AML-193 (cell line): ENCODE measurements at places on chromosomes 4 and X.

DNA sequence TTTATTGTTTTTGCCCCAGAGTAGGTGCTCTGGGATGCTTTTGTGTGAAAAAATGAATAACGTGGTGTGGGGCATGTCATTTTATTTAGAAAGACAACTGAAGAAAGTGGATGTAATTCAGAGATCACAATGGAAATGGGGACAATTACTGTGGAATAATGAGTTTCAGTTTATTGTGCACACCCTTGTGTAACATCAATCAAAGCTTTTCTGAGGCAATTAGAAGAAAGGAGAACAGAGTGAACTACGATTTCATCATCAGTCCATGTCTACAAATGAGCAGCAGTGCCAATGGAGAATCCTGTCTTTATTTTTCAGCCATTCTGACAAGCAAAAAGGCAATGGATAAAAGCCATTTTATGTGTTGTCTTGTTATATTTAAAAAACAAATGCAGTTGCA, 339.2 kb downstream of the TMA16 start:
- DNase-seq = no peak

- no peak for DNase-seq
Observed at GRCh38 chrX:103658681-103659433, 27.6 kb downstream of the MORF4L2 start.

DNA sequence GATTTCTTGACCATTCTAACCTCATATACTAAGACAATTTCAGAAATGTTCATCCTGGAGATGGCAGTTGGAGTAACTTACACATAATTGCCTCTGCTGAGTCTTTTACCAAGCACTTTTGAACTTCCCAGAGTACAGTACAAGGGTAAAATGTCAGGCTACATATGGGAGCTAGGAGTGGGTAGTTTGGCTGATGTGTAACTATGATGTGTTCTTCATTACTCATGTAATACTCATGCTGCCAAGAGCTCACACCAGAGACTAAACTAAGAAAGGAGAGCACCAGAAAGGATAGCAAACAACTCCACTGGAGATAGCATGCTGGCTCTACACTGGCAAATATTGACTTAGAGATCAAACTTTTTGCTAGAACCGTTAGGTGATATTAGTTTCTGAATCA, 194.0 kb downstream of the PDGFRA start:
- no peak for DNase-seq

- DNase-seq = no peak
Observed at GRCh38 chr4:72318421-72319170, 250.4 kb downstream of the ADAMTS3 start.

- DNase-seq = peak; percentile 57
Observed at GRCh38 chr4:86223472-86223871, 136.4 kb downstream of the MAPK10 start.

DNA sequence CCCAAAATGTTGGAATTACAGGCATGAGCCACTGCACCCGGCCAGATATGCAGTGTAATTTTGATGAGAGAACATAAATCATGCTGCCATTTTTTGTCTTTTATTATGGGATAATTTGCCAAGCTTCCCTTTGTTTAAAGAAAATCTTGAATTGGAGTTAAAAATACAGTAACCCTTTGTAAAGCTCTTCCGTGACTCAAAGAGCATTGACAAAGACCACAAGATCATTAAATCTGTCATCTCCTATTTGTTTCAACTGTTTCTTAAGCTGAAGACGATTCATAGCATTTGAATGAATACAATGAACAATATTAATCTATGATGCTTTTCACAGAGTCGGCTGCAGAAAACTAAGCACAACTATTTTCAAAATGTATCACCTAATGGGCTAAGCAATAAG, 132.6 kb downstream of the ANAPC4 start:
- DNase-seq = no peak

DNA sequence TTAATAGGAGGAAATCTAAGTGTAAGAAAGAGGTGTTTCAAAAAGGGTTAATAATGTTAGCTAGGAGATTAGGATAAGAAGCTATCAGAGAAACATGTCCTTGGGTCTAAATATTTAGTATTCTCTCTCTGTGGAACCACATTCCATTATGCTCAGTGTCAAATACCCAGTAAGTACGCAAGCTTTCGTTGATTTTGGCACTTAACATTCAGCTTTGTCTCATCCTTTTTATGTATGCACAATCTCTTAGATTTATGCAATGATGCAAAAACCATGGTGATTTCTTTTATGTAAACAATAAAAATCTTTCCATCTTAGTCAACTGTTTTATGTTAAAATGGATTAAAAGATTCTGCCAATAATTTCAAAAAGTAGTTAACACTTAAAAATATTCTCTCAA, 129.2 kb downstream of the KLHL13 start:
- no peak for DNase-seq

DNA sequence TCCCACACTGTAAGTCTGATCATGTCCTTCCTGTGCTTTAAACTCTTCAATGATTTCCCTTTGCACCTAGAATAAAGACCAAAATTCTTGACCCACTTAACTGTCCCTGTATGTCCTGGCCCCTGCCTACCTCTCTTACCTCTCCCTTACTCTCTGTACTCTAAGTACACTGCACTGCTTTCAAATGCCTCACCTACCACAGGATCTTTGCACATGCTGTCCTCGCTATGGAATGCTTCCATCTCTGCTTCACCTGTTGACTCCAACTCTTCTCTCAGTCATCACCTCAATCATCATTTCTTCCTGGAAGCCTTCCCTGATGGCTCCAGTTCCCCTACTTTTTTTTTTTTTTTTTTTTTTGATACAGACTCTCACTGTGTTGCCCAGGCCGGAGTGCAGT, 29.0 kb upstream of the SEPTIN6 start:
- DNase-seq = no peak
